NB4 (cell line): ENCODE measurements at places on chromosomes 5 and 9.

GRCh38 chr9:107100591-107100990 lies 182.5 kb upstream of the RAD23B start:
- DNase-seq = no peak

GRCh38 chr5:123671042-123671441 lies 159.1 kb downstream of the CSNK1G3 start:
- DNase-seq = peak; percentile 45

- no peak for DNase-seq
Observed at GRCh38 chr5:94992325-94992724, 292.6 kb downstream of the MCTP1 start.

DNA sequence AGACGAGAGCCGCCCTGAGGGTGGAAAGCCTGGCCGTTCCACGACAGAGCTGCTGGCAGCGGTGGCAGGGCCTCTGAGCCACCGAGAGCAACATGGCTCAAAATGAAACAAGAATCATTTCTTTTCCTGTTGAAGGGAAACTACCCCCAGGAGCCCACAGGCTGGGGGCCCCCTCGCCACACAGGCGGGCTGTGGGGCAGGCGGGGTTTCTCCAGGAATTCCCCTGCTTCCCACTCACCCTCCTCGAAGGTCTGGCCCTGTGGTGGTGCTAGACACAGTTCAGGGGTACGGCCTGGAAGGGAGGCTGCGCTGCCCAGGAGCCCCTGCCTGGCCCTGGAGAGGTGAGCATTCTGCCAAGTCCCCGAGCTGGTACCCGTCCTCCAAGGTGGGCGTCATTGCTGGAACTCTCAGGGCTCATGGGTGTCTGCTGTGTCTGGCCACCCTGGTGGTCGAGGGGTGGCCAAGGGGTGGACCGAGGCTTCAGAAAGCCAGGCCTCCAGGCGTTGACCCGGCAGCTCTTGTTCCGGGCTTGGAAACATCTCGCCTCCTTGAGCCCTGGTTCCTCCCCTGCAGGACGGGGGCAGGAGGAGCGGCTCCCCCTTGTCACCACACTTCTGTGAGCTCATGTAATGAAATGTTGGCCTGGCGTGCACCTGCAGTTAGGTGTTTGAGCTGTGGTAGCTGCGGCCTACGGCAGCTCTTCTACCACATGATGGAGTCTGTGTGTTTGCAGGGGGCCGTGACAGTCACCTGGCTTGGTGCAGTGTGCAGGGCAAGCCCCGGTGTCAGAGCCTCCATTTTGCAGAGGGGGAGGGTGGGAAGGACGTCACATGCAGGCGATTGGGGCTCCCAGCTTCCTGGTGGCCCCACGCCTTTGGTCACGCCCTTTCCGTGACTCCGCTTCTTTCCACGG lies 65.3 kb downstream of the RXRA start:
- DNase-seq = no peak

GRCh38 chr5:105371169-105371568 lies 1808.6 kb upstream of the NUDT12 start:
- no peak for DNase-seq

GRCh38 chr9:78493166-78493742 lies 196.3 kb downstream of the PSAT1 start:
- no peak for DNase-seq

- DNase-seq = no peak
Observed at GRCh38 chr9:121424024-121424432, 54.0 kb upstream of the STOM start.

- no peak for DNase-seq
Observed at GRCh38 chr9:86402591-86402990, 48.4 kb upstream of the TUT7 start.

DNA sequence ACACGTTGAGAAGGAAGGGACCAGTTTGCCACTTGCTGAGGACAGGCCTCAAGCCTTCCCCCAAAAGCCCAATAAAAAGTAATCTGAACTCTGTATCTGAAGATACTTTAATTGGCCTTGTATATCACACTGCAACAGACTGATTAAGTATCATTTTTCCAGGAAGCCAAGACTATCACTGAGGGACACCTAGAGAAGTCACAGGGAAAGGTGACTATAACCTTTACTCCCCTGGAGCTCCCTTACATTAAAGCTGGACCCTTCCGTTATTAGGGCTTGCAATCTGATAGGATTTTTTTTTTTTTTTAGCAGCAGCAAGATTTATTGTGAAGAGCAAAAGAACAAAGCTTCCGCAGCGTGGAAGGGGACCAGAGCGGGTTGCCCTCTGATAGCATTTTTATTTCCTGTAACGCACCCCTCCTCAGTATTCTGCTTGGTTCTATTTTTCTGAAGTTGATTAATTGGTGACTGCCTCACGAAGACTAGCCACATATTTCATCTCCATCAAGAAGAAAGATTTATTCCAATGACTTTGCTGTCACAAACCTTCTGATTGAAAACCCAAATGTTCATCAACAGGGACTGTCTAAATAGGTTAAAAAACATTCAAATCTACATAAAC lies 2.7 kb downstream of the CDC14B start:
- DNase-seq = no peak

DNA sequence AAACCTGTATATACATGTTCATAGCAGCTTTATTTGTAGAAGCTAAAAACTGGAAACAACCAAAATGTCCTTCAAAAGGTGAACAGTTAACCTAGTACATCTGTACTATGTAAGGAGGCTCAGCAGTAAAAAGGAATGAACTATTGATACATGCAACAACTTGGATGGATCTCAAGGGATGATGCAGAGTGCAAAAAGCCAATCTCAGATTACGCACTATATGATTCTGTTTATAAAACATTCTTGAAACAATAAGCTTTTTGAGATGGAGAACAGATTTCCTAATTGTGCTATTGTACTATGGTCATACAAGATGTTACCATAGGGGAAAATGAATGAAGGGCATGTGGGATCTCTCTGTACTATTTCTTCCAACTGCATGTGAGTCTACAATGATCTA lies 88.9 kb downstream of the PAM start:
- DNase-seq = no peak

DNA sequence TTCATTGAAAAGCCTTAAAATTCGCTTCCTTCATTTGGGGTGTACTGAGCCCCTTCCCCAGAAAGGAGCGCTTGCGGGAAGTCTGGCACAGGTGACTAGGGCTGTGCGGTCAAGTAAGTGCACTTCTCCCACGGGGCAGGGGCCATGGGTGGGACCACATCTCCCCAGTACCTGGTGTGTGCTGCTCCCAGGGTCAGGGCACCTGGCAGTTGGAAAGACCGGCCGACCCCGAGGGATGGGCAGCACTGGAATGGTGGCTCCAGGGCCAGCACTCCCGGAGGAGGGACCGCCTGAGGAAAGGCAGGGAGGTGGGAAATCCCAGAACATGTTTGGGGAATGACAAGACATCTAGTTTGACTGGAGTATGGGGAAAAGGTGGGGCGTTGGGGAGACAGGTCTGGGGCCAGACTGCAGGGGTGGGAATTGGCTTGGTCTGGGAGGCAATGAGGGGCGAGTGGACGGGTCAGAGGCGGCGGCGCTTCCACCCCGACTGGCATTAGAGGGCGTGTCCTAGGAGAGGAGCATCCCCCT lies 727 bp upstream of the GLIPR2 start:
- DNase-seq = no peak

DNA sequence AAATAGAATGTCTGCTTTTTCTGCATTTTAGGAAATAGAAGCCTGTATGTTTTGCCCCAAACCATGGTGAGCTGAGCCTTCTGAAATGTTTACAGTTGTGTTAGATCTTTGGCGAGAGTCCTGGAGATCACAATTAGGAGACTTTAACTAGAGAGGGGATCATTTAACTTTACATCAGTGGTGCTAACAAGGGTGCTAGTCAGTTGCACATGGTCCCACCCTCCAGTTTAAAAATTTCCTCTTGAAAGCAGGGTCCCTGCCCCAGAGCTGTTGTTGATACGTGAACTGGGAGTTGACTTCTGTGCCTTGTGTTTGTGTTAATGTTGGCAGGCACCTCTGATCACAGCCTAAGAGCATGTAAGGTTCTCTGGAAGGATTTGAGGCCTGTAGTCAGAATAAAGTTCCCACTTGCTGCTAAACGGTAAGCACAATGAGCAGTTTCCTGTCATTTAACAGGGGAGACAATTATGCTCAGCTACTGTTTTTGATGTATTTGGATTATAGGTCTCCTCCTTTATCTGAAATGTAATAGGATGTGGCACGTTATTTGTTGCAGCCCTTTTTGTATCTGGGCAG lies 43.7 kb downstream of the RASGRF2 start:
- DNase-seq = no peak

DNA sequence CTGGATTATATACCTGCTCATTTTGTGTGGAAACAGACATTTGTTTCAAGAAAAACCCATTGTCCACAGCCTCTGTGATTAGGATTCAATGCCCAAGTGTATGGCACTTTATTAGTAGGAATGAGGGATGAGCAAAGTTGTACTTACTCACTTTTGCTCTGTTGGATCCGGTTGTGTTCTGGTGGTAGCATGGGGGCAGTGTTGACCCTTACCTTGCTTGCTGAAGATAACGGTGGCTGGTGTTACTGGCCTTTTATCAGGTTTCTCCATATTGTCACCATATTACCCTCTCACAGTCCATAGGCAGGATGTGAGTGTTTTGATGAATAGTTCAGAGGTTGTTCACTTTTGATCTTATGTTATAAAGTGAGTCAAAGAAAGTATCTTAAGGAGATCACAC lies 42.7 kb upstream of the NUDT12 start:
- DNase-seq = no peak

GRCh38 chr5:100654895-100655294 lies 119.7 kb downstream of the FAM174A start:
- DNase-seq = no peak

DNA sequence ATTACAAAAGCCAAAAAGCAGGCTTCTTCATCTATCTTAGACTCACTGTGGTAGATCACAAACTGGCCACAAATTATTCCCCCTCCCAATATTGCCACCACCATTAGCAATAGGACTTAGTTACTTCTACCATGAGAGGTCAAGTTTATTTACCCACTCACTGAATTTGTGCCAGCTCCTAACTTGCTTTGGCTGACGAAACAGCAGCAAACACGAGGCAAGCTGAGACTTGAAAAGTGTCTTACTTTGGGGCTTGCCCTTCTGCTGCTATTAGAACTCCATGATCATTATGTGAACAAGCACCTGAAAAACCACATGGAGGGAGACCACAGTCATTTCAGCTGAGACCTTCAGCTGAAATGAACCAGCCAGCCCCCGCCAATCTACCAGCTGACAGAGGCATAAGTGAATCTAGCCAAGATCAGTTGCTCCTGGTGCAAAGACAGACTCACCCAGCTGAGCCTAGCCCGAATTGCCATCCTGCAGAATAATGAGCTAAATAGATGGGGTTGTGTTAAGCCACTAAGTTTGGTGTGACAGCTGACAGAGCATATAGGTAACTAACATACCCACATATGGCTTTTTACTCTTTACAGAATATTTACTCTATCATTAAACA lies 5.7 kb downstream of the WDR41 start:
- DNase-seq = no peak

- no peak for DNase-seq
Observed at GRCh38 chr9:133066181-133066983, 4.6 kb downstream of the CEL start.

DNA sequence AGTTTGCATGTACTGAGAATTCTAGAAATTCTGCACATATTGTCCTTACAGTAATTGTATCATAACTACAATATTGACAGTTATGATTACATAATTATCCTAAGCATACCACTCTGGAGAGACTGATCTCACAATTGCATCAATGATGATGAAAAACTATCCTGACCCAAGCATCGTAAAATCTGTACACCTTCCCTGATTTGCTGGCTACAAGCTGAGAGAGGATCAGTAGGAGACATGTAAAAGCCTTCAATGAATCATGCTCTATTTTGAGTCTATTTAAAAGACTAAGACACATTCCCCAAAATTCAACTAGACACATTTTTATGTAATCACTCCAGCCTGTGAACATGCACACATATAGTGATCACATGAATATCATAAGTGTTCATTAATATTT lies 1833.8 kb downstream of the EFNA5 start:
- DNase-seq = no peak

GRCh38 chr9:14238518-14238917 lies 75.4 kb downstream of the NFIB start:
- no peak for DNase-seq

DNA sequence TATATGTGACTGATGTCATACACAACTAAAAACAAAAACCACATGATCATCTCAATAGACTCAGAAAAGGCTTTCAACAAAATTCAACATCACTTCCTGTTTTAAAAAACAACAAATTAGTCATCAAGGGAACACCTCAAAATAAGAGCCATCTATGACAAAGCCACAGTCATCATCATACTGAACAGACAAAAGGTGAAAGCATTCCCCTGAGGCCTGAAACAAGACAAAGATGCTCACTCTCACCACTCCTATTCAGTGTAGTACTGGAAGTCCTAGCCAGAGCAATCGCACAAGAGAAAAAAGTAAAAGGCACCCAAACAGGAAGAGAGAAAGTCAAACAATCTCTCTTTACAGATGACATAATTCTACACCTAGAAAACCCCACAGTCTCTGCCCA lies 893.5 kb upstream of the EDIL3 start:
- no peak for DNase-seq

DNA sequence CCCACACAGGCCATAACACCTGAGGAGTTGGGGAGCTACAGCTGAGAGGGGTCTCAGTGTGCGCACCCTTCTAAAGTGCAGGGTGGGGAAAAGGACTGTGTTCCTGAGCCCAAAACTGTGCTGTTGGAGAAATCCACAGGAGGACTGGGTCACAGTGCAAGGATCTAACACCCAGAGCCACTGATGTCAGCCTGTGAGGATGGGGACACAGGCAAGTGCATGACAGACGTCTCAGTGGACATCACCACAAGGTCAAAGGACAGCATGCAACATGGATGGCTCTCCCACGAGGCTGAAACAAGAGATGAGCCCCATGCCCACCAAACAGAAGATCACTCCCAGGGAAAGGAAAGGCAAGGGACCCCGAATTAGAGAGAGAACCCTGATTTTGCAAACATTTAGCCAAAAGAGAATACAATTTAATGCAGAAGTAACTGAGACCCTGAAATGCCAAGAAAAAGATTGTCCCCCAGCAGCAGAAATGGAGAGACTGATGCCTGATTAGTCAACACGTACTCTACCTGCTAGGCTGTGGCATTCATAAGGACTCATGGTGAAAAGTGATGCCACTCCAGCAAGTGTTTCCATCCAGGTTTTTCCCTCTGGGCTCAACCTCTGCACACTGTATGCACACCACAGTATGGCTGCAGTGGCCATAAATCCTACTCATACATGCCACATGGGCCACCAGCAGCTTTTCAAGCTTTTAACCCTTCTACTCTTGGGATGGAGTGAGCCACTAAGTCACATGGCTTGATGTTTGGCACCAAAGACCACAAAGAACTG lies 14.2 kb downstream of the KLF9 start:
- DNase-seq = no peak

- no peak for DNase-seq
Observed at GRCh38 chr5:22598796-22599195, 254.3 kb downstream of the CDH12 start.

DNA sequence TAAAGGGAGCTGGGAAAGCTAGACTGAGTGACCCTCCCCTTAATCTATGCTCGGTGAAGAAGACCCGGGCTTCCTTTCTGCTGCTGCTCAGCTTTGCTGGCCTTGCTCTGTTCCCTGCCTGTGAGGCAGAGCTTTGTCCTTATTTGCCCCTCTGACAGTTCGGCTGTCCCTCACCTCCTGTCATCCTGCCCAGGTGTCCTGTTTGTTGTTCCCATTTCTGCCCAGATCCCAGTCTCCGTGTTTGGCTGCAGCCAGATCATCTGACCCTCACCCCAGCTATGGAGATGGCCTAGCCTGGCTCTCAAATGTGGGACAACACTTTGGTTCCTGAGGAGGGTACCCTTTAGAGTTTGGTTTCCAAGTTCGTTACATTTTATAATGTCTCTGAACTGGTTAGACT lies 20.2 kb downstream of the OTULIN start:
- no peak for DNase-seq

GRCh38 chr9:128361986-128362646 lies 9.1 kb upstream of the URM1 start:
- DNase-seq = peak; percentile 70
